Cortex of kidney (tissue), 1 donor: ENCODE measurements at places on chromosomes 12 and 14.

DNA sequence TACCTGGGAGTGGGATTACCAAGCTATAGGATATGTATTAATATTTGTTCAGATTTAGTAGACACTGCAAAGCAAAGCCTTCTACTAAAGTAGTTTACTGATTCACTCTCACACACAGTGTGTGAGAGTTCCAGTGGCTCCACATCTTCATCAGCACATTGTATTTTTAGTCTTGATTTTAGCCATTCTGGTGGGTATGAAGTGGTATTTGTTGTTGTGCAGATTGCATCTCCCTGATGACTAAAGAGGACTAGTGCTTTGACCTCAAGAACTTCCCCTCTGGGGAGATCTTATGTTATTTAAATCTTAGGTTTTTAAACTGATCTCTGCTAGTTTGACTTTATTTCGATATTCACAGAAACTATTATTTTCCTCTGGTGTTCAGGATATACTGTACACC, 479.7 kb upstream of the RGS6 start:
- DNase-seq = no peak

- DNase-seq = no peak
These were observed 15.7 kb downstream of the CLIP1 start for GRCh38 chr12:122406701-122407164.

DNA sequence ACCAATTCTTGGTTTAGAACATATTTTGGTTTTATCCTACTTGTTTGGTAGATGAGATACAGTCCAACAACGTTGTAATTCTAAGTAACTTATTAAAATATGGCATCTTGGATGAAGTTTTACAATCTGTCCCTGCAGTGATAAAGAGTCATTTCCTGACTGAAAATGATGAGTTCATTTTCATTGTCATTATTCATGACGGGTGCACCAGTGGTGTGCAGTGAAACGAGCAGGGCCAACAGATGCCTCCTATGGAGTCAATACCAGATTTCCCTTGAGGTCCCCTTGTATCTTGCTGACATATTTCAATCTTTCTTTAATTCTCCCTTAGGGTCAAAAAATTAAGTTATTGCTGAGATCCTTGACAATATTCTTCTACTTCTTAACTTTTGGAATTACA, 438.5 kb downstream of the LRIG3 start:
- no peak for DNase-seq

- DNase-seq = no peak
These were observed 22.1 kb upstream of the TAMALIN start for GRCh38 chr12:51984657-51985056.

GRCh38 chr14:105884808-105885281, 358.5 kb downstream of the TMEM121 start:
- no peak for DNase-seq

DNA sequence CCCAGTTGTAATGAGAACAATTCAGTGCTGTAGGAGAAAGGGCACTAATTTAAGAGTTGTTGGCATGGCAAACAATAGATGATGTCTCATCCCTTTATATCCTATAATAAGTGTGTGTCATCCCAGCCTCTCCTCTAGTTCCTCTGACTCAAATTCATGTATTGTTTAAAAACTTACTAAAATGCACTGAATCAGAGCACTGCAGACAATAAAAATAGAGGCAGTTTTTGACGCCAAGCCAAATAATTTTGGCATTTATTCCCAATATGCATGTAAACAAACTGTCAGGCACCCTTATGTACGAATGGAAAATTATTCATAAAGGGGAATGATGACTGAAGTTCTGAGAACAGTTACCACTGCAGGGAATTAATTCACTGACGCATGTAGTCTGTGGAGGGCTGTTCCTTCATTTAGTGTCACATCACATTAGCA, 57.9 kb upstream of the TMX1 start:
- no peak for DNase-seq

- DNase-seq = no peak
These were observed 22.3 kb upstream of the ITPR2 start for GRCh38 chr12:26855337-26855736.

- no peak for DNase-seq
These were observed 7.8 kb downstream of the BHLHE41 start for GRCh38 chr12:26116829-26117715.

DNA sequence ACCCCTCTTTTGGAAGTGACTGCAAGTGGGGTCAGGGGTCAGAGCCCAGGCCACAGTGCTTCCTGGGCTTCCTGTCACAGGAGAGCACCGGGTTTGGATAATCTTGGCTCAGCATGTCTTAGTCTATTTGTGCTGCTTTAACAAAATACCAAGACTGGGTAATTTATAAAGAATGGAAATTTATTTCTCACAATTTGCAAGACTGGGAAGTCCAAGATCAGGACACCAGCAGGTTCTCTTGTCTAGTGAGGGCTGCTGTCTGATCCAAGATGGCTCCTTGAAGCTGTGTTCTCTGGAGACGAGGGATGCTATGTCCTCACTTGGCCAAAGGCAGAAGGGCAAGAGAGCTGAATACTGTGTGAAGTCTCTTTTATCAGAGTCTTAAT, 74.1 kb downstream of the RIN3 start:
- no peak for DNase-seq

GRCh38 chr12:122722387-122722786, 5.8 kb upstream of the HCAR3 start:
- DNase-seq = no peak

DNA sequence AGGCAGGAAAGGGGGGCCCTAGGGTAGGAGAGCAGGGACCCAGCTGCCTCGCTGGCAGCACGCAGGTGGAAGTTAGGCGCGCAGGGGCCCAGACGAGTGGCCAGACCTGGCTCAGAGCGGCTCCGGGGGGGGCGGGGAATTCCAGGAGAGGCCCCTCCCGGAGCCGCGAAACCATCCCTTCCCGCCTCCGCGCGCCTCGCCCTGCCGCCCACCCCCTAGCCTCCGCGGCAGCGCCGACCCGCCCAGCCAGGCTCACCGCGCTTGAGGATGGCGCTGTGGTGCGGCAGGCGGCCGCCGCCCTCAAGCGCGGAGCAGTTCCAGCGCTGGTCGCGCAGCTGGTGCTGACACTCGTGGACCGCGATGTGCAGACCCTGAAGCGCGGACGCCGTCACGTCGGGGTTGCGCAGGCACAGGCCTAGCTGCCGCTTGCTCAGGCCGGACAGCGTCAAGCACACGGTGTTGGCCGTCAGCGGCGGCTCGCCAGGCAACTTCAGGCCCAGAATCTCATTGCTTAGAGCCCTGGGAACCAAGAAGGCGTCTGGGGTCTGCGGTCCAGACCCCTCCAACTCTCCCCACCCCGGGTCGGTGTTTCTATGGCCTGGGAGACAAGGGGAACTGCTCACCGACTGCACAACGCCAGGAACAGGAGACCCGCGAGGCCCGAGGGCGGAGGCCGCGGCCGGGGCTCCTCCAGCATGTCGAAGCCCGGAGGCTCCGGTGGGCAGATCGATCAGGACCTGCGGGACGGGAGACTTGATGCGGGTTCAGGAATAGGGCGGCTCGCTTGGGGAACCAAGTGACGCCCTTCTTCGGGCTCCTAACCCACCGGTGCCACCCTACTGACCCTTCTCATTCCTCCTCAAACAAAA, 1.5 kb downstream of the WNT10B start:
- no peak for DNase-seq

DNA sequence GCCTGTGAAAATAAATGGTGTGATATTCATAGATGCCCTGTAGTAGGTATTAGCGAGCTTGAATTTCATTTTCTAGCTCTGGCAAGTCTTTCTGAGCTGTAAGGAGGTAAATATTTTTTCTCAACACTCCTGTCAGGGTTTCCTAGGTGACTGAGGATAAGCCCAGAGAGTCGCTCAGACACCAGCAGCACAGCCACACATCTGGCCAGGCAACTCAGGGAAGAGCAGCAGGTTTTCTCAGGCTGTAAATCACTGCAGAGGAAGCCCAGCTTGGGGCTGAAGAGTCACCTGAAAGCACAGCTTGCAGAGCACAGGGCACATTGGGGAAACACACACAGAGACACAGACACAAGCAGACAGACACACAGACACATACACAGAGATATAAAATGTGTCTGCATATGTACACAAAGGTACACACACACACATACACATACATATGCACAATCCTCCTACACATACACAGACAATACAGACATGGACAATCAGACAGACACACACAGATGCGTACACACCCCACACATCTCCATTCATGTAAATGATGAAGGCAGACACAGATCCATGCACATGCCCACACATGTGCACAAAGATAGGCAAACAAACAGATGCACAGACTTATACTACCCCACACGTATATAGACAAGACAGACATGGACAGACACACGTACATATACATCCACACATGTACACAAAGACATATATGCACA, 232.0 kb upstream of the TMTC1 start:
- no peak for DNase-seq

- DNase-seq = no peak
These were observed 138.0 kb downstream of the ASCL4 start for GRCh38 chr12:107912421-107913004.

DNA sequence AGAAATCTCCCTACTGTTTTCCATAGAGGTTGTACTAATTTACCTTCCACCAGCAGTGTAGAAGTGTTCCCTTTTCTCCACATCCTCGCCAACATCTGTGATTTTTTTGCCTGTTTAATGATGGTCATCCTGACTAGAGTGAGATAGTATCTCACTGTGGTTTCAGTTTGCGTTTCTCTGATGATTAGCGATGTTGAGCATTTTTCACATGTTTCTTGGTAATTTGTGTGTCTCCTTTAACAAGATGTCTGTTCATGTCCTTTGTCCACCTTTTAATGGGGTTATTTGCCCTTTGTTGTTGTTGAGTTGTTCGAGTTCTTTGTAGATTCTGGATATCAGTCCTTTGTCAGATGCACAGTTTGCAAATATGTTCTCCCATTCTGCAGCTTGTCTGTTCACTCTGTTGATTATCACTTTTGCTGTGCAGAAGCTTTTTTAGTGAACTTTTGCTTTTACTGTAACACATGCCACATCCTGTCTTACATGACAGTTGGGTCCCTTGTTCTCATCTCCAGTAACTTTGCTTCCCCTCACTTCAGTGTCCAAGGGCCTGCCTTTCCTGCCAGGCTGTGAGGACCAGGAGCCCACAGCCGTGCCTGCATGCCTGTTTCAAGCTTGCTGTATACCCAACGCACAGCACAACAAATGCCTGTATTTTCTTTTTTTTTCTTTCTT, 64.9 kb downstream of the SPRING1 start:
- DNase-seq = no peak

- DNase-seq = no peak
These were observed 69.6 kb downstream of the GALNT8 start for GRCh38 chr12:4789776-4790175.

GRCh38 chr12:89862511-89863445, 154.1 kb upstream of the ATP2B1 start:
- no peak for DNase-seq

DNA sequence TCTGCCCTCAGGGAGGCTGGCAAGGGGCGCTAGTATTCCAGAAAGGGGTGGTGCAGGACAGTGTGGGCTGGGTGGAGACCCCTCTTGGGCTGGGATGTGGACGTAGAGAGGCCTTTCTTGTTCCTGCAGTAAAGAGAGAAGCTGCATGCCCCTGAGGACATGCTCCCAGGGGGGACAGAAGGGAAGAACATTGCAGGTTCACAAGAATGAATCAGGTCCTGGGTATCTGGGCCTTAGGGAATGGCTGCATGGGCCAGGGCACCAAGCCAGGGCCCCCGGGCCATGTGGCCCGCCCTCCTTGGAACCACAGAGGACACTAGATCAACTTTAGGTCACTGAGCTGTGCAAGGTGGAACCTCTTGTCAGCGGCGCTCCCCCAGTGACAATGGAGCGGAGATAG, 51.8 kb downstream of the ZNF664 start:
- DNase-seq = no peak
